ENCODE measurements at places on chromosomes 2 and 18. TPM values are rescaled to one million over a fixed set of nuclear protein-coding genes. Genes with fewer than 3 reads are reported as not detected.

Gene IL36A
- total RNA-seq: not detected

Gene TUBA3E
- not detected for total RNA-seq

Gene COX5B
- 262 TPM for total RNA-seq

Gene CHST9
- total RNA-seq: not detected

All from uterine smooth muscle cell (primary cell).